Endodermal cell (in vitro differentiated cells): ENCODE measurements at places on chromosomes 16 and 17. TPM values are rescaled to one million over a fixed set of nuclear protein-coding genes. Genes with fewer than 3 reads are reported as not detected.

Gene MT1H
- not detected in 3 replicates for total RNA-seq

Gene MYH11
- 0.05 and 0.09 TPM in 2 replicates for total RNA-seq

Gene CD300A
- total RNA-seq, result 28.2 TPM in 1 of 3 replicates, not detected in the others

Gene PABPN1L
- total RNA-seq, result not detected in 3 replicates

Gene GSE1
- 108 and 128 TPM in 2 replicates for total RNA-seq

Gene ZNF469
- 0.56 and 0.68 TPM in 2 replicates for total RNA-seq

Gene PMP22
- total RNA-seq, result 4.1 to 5.8 TPM (median 5.5 TPM) in 3 replicates

Gene RNF222
- not detected in 3 replicates for total RNA-seq

GRCh38 chr17:76432712-76433336 is 20.1 kb downstream of the UBE2O start:
- H3K4me3 ChIP-seq, result no peak overlapping the region
- no peak overlapping the region for H3K27ac ChIP-seq
- no peaks in the 10 kb centered on the region for H3K4me1 ChIP-seq
- peaks cover 8% of the 10 kb centered on the region for H3K36me3 ChIP-seq

GRCh38 chr17:9226794-9227135 is 205.5 kb downstream of the NTN1 start:
- no peak overlapping the region for H3K27ac ChIP-seq
- no peaks in the 10 kb centered on the region for H3K27me3 ChIP-seq
- peaks cover 3% of the 10 kb centered on the region for H3K4me1 ChIP-seq
- H3K4me3 ChIP-seq, result no peak overlapping the region
- peaks cover 20% of the 10 kb centered on the region for H3K36me3 ChIP-seq

- no peaks in the 10 kb centered on the region for H3K27me3 ChIP-seq
- H3K27ac ChIP-seq, result no peak overlapping the region
- no peak for DNase-seq
- H3K4me3 ChIP-seq, result no peak overlapping the region
- peaks cover 97% of the 10 kb centered on the region for H3K36me3 ChIP-seq
These were observed 9.2 kb downstream of the ELOB start for GRCh38 chr16:2767891-2768290.

GRCh38 chr17:75110234-75110937 is 617 bp downstream of the ARMC7 start:
- H3K27ac ChIP-seq, result no peak overlapping the region
- no peaks in the 10 kb centered on the region for H3K27me3 ChIP-seq
- peak overlapping the region; percentile 91 for H3K4me3 ChIP-seq
- peak; percentile 90 for DNase-seq
- H3K4me1 ChIP-seq, result peaks cover 12% of the 10 kb centered on the region

GRCh38 chr16:4904942-4905615 is 31.9 kb downstream of the PPL start:
- H3K4me1 ChIP-seq, result no peaks in the 10 kb centered on the region
- no peaks in the 10 kb centered on the region for H3K36me3 ChIP-seq
- no peaks in the 10 kb centered on the region for H3K27me3 ChIP-seq
- no peak overlapping the region for H3K27ac ChIP-seq
- no peak overlapping the region for H3K4me3 ChIP-seq
- DNase-seq, result no peak

GRCh38 chr16:13376174-13376573 is 474.8 kb downstream of the SHISA9 start:
- no peaks in the 10 kb centered on the region for H3K27me3 ChIP-seq
- no peaks in the 10 kb centered on the region for H3K4me1 ChIP-seq
- no peak for DNase-seq
- no peak overlapping the region for H3K27ac ChIP-seq

- no peaks in the 10 kb centered on the region for H3K36me3 ChIP-seq
- H3K27me3 ChIP-seq, result peaks cover 97% of the 10 kb centered on the region
- peak; percentile 93 for DNase-seq
- peaks cover 4% of the 10 kb centered on the region for H3K4me1 ChIP-seq
- peak overlapping the region; percentile 95 for H3K27ac ChIP-seq
These were observed 1.6 kb downstream of the HOXB2 start for GRCh38 chr17:48543107-48543853.

DNA sequence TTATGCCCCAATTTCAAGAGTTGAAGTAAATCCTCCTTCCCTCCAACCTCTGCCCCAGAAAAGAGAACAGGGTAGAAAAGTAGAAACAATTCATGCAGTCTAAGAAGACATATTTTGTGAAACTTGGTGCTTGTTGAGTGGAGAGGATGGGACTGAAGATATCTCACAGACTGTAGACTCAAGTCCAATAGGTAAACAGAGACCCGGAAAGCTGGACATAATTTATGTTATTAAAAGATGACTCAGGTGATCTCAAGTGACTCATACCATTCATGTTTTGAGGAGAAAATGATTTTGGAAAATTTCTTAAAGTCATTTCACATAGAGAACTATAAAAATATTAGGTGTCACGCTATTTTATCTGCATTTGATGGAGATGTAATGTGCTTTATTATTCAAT is 203.1 kb upstream of the SOX9 start:
- no peaks in the 10 kb centered on the region for H3K4me1 ChIP-seq
- DNase-seq, result no peak
- H3K27ac ChIP-seq, result no peak overlapping the region
- H3K4me3 ChIP-seq, result no peak overlapping the region
- no peaks in the 10 kb centered on the region for H3K36me3 ChIP-seq
- no peaks in the 10 kb centered on the region for H3K27me3 ChIP-seq

GRCh38 chr16:51055434-51055833 is 95.6 kb downstream of the SALL1 start:
- no peaks in the 10 kb centered on the region for H3K4me1 ChIP-seq
- peaks cover 4% of the 10 kb centered on the region for H3K27me3 ChIP-seq
- H3K36me3 ChIP-seq, result no peaks in the 10 kb centered on the region

- peaks cover 73% of the 10 kb centered on the region for H3K36me3 ChIP-seq
- no peaks in the 10 kb centered on the region for H3K4me1 ChIP-seq
- H3K27ac ChIP-seq, result no peak overlapping the region
- H3K4me3 ChIP-seq, result no peak overlapping the region
- no peaks in the 10 kb centered on the region for H3K27me3 ChIP-seq
- DNase-seq, result no peak
These were observed 67.4 kb downstream of the RPA1 start for GRCh38 chr17:1897105-1897656.

DNA sequence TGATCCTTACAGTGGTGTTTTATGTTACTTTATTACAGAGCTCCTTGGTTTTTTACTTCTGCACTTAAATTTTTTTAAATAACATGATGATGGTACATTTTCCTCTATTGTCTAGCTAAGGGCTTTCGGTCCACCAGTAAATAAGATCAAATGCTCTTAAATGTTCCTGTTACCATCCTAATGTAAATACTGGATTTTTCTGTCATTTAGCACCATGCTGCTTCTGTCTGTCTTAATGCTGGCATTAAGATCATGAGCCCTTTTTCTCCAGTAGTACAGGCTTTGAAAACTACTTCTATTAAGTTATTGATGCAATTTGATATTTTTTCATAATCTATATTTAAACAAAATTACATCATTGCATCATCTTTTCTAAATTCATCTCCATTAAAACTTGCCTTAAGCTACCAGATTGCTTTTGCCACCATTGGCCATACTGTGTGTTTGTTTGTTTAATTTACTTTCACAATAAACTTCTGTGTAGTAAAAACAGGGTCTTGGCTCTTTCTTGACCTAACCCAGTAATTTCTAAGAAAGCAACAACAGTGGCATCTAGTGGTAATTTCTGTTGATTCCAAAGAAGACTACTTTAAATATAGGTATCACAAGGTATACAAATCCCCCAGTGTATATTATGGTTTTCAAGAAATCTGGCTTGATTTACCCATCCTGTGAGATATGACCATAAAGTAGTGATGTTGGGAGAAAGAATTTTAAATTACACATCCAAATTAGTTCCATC is 9.0 kb upstream of the PHAF1 start:
- H3K4me3 ChIP-seq, result no peak overlapping the region
- DNase-seq, result no peak
- H3K27ac ChIP-seq, result no peak overlapping the region
- H3K4me1 ChIP-seq, result no peaks in the 10 kb centered on the region

DNA sequence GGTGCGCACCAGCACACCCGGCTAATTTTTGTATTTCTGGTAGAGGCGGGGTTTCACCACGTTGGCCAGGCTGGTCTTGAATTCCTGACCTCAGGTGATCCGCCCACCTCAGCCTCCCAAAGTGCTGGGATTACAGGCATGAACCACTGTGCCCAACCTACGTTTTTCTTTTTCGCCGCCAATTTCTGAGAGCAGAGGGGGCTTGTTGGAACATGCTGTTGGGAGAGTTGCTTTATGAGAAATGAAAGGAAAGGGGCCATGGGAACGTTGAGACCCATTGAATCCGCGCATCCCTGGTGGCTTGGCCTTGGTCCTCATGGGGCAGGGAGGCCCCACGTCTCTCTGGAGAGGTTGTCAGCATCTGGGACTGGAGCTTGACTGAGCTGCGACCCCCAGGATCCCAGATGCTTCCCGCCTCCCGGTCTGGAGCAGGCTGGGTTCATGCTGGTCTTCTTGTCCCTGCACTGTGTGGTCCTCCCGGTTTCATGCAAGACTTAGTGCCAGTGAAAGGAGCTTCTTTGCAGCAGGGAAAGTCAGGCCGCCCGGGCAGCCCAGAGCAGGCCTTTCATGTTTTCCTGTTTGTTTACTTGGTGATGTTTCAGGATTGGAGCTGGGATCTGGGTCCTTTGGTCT is 22.8 kb downstream of the CRISPLD2 start:
- no peak overlapping the region for H3K27ac ChIP-seq
- H3K27me3 ChIP-seq, result peaks cover 29% of the 10 kb centered on the region
- H3K4me3 ChIP-seq, result peak overlapping the region; percentile 40
- H3K4me1 ChIP-seq, result peaks cover 3% of the 10 kb centered on the region
- no peaks in the 10 kb centered on the region for H3K36me3 ChIP-seq

DNA sequence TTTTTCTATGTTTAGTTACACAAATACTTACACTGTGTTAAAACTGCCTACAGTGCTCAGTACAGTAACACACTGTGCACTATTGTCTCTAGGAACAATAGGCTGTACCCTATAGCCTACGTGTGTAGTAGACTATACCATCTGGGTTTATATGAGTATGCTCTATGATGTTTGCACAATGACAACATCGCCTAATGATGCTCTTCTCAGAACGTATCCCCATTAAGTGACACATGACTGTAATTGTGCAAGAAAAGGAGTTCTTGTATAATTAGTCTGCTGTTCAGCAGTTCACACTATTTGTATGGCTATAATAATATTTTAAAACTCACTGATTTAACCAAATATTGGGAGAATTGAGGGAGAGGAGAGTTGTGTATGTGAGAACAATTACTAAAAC is 173.7 kb downstream of the TRIM37 start:
- no peaks in the 10 kb centered on the region for H3K36me3 ChIP-seq
- no peak overlapping the region for H3K27ac ChIP-seq
- no peaks in the 10 kb centered on the region for H3K4me1 ChIP-seq
- no peaks in the 10 kb centered on the region for H3K27me3 ChIP-seq

DNA sequence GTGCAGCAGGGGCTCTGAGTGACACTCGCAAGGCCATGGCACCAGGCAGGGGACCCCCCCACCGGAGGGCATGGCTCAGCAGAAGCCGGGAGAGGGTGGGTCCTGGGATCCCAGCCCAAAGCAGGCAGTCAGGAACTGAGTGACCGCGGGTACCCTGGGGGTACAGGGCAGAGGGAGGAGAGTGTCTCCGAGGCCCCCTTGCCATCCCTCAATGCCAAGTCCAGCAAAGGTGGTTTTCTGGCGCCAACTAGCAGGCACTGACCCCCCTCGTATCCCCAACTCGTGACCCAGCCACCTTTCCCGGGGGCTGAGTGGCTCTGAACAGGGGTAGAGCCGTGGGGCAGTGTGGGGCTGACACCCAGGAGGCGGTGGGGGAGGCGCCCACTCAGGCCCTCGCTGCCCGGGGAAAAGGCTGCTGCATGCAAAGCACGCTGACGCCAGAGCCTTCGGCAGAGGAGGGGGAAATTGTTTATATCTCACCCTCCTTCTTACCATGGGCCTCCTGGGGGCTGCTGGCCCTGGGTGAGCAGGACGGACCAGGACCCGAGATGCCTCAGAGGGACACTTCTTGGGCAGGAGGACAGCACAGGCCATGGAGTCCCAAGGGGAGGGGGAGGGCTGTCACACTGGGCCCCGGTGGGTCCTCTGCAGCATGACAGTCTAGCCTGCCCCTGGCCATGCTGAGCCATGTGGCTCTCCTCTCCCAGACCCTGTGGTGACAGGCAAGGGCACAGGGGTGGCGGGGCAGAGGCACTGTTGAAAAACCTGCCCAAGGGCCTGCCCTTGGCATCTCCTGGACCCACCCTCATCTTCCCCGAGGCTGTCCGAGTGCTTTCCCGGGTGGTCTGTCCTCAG is 14.6 kb upstream of the ENPP7 start:
- DNase-seq, result no peak
- no peaks in the 10 kb centered on the region for H3K4me1 ChIP-seq
- no peaks in the 10 kb centered on the region for H3K27me3 ChIP-seq
- H3K4me3 ChIP-seq, result no peak overlapping the region

DNA sequence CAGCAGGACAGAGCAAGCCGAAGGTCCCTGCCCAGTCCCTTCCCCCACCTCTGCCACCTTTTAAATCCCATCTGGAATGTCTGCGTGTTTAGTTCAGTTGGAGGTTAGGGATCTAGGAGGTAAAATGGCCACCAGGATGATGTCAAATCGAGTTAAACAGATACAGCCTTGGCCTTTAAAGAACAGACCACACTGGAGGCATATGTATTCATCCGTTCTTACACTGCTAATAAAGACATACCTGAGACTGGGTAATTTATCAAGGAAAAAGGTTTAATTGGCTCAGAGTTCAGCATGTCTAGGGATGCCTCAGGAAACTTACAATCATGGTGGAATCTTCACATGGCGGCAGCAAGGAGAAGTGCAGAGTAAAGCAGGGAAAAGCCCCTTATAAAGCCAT is 167.8 kb upstream of the CACNG5 start:
- DNase-seq, result no peak
- H3K4me3 ChIP-seq, result no peak overlapping the region
- H3K27ac ChIP-seq, result no peak overlapping the region
- H3K4me1 ChIP-seq, result no peaks in the 10 kb centered on the region

- peak overlapping the region; percentile 46 for H3K27ac ChIP-seq
- DNase-seq, result no peak
- no peaks in the 10 kb centered on the region for H3K36me3 ChIP-seq
- H3K4me1 ChIP-seq, result peaks cover 7% of the 10 kb centered on the region
- H3K27me3 ChIP-seq, result no peaks in the 10 kb centered on the region
These were observed 122.0 kb downstream of the USP22 start for GRCh38 chr17:20920815-20921199.

GRCh38 chr16:57935904-57936303 is 35.0 kb downstream of the CNGB1 start:
- no peak for DNase-seq
- H3K4me3 ChIP-seq, result no peak overlapping the region
- no peaks in the 10 kb centered on the region for H3K4me1 ChIP-seq
- H3K27me3 ChIP-seq, result no peaks in the 10 kb centered on the region
- no peaks in the 10 kb centered on the region for H3K36me3 ChIP-seq
